ENCODE measurements at places on chromosomes 3 and 15. TPM values are rescaled to one million over a fixed set of nuclear protein-coding genes. Genes with fewer than 3 reads are reported as not detected.

DNA sequence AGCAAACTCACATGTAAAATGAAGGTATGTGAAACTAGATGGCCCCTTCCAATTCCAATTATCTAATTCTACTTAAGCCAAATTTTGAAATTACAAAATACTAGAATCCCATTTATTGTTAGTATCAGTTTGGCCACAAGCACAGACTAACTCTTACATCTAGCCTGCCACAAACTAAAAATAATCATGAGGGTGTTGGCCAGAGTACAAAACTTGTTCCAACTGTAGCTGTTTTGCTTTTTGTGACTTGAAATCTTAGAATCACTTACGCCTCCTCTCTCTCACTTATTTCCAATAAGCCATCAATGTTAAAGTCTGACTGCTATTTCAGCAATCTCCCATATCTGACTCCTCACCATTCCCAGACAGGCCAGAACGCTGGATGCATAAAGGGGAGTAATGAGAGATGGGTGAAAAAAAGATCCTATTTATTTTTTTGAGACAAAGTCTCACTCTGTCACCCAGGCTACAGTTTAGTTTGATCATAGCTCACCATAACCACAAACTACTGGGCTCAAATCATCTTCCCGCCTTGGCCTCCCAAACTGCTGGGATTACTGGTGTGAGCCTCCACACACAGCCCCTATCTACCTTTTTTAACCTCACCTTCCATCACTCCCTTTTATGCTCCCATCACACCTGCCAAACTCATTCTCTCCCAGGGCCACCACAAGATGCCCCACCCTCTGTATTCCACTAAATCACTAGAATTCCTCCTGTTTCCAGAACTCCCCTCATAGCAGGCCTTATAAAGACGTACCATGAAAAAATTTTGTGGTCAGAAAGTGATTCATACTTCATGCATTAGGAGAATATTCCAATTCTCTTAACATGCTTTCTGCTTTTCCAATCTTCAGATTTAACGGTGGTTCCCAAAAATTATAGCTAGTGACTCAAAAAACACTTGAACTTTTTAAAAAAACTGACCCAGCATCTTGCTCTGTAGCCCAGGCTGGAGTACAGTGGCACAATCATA, 36.5 kb downstream of the ATOSA start:
- no peaks in the 10 kb centered on the region for H3K27me3 ChIP-seq
- DNase-seq: no peak
- H3K27ac ChIP-seq: no peak overlapping the region
- no peaks in the 10 kb centered on the region for H3K4me1 ChIP-seq
- no peak overlapping the region for H3K4me3 ChIP-seq

DNA sequence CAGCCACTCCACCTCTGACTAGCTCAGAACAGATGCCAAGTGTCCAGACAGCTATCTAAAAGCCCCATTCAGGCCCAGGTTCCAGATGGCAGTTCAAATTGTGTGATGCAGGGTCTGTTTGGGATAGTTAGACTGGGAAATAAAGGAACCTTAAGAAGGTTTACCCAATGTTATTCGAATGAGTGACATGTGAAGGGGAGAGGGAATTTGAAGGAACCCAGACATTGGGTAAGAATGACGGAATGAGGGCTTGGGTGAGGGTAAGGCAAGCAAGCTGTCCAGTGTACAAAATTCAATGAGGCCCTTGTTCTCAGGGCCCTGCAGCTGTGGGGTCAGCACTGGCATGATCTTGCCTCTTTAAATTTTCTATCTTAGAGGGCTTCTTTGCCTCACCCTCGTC, 34.1 kb downstream of the ATP13A5 start:
- DNase-seq: no peak
- no peak overlapping the region for H3K27ac ChIP-seq
- H3K36me3 ChIP-seq: no peaks in the 10 kb centered on the region

DNA sequence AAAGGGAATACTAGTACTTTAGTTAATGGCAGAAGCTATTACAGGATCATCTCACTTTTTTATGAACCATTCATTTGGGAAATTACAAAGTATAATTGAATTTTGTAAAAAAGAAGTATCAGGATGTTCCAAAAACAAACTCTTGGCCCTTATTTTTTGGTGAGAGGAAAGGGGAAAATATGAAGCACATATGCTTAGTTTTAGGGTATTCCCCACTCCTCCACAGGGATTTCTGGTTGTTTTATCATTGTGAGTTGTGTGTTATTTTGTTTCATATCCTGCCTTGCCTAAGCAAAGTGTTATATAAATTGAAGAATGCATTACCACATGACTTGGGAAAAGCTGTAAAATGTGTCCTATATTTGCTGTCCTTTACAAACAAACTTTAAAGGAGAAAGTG, 227.0 kb downstream of the FMN1 start:
- no peaks in the 10 kb centered on the region for H3K36me3 ChIP-seq
- H3K4me3 ChIP-seq: no peak overlapping the region
- no peaks in the 10 kb centered on the region for H3K27me3 ChIP-seq
- H3K4me1 ChIP-seq: no peaks in the 10 kb centered on the region
- no peak overlapping the region for H3K27ac ChIP-seq

DNA sequence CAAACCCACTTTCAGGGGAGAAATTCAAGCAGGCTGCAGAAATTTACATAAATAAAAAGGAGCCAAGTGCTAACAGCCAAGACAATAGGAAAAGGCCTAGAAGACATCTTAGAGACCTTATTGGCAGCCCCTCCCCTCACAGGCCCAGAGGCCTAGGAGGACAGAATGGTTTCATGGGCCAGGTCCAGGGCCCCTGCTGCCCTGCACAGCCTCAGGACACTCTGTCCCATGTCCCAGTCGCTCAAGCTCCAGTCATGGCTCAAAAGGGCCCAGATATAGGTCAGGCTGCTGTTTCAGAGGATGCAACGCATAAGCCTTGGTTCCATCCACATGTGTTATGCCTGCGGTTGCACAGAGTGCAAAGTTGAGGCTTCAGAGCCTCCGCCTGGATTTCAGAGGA, 55.8 kb downstream of the SLC41A3 start:
- H3K27ac ChIP-seq: no peak overlapping the region
- H3K36me3 ChIP-seq: peaks cover 33% of the 10 kb centered on the region
- H3K27me3 ChIP-seq: no peaks in the 10 kb centered on the region
- H3K4me1 ChIP-seq: no peaks in the 10 kb centered on the region
- no peak overlapping the region for H3K4me3 ChIP-seq

GRCh38 chr3:13303410-13303809, 116.7 kb downstream of the NUP210 start:
- no peak overlapping the region for H3K4me3 ChIP-seq
- no peaks in the 10 kb centered on the region for H3K36me3 ChIP-seq
- no peak for DNase-seq
- no peaks in the 10 kb centered on the region for H3K27me3 ChIP-seq
- no peak overlapping the region for H3K27ac ChIP-seq
- no peaks in the 10 kb centered on the region for H3K4me1 ChIP-seq

The SKOR1 gene
- total RNA-seq: 0.25 TPM

DNA sequence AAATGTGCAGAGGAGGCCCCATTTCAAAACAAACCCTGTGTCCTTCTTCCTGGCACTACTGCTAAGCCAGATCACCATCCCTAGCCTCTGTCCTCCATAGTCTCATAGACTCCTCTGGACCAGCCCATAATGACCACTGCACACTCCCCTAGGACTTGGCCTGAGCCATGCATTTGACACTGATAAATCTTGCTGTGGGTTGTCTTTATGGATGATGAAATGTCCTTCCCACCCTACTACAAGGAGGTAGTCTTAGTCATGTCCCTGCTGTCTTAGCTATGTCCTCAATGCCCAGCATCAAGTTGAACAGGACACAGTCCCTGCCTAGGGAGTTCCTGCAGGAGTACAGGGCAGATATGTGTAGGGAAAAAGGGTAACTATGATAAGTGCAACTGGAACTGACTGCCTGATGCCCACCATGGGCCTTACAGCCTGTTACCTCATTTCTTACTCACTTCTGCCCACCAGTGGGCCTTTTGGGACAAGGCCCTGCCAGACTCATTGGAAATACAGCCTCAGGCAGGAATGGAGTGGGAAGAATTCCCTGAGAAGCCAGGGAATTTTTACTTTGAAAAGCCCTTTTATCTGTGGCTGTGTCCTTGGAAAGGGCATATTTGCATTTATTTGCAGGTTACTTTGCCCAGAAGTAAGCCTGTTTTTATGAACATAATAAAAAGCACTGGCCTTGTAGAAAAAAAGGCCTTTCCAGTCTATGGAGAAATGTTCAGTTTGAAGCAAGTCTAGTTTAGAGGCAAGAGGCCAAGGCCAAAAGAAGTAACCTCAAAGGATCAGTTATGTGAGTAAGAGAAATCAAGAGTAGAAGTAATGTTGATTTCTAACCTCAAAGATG, 199.6 kb upstream of the EIF1B start:
- no peaks in the 10 kb centered on the region for H3K36me3 ChIP-seq
- H3K27ac ChIP-seq: no peak overlapping the region
- no peaks in the 10 kb centered on the region for H3K4me1 ChIP-seq
- no peak for DNase-seq

GRCh38 chr3:52186729-52187128, 11.2 kb upstream of the ALAS1 start:
- no peaks in the 10 kb centered on the region for H3K27me3 ChIP-seq
- no peaks in the 10 kb centered on the region for H3K36me3 ChIP-seq
- H3K4me1 ChIP-seq: peaks cover 19% of the 10 kb centered on the region
- DNase-seq: peak; percentile 81

DNA sequence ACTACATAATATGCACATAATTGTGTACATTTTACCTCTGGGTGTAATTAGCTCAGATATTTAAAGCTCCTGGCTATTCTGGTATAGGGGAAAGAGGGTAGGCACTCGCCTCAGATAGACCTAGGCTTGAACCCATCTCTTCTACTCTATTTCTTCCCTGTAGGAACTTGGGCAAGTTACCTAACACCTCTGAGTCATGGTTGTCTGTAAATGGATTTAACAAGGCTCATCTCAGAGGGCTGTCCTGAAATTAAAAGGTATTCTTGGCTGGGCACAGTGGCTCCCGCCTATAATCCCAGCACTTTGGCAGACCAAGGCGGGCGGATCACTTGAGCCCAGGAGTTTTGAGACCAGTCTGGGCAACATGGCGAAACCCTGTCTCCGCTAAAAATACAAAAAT, 30.7 kb downstream of the NANOGP8 start:
- no peaks in the 10 kb centered on the region for H3K27me3 ChIP-seq
- no peak overlapping the region for H3K4me3 ChIP-seq
- H3K36me3 ChIP-seq: no peaks in the 10 kb centered on the region
- H3K4me1 ChIP-seq: no peaks in the 10 kb centered on the region
- H3K27ac ChIP-seq: no peak overlapping the region

DNA sequence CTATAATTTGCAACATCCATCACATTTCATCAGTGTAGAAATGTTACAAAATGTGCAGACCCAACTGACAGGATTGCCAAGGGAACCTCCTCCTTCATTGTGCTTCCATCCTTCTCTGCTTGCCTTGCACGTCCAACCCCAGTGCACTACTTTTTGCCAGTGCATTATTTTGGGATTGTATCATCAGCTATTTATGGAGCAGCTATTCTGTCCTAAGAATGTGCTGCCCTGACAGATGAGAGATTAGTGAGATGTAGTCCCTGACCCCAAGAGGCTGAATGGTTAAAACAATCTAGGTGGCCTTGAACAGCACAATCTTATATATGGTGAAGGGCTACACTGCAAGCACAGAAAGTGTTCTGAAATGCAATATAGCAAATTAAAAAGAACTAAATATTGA, 935.8 kb downstream of the IGSF11 start:
- no peak overlapping the region for H3K4me3 ChIP-seq
- H3K27ac ChIP-seq: no peak overlapping the region
- no peaks in the 10 kb centered on the region for H3K27me3 ChIP-seq
- H3K4me1 ChIP-seq: no peaks in the 10 kb centered on the region
- DNase-seq: no peak

- peaks cover 38% of the 10 kb centered on the region for H3K4me1 ChIP-seq
- no peak for DNase-seq
- H3K4me3 ChIP-seq: no peak overlapping the region
- H3K27ac ChIP-seq: no peak overlapping the region
- no peaks in the 10 kb centered on the region for H3K27me3 ChIP-seq
Measured at GRCh38 chr3:114569186-114569585, 275.4 kb downstream of the TIGIT start.

DNA sequence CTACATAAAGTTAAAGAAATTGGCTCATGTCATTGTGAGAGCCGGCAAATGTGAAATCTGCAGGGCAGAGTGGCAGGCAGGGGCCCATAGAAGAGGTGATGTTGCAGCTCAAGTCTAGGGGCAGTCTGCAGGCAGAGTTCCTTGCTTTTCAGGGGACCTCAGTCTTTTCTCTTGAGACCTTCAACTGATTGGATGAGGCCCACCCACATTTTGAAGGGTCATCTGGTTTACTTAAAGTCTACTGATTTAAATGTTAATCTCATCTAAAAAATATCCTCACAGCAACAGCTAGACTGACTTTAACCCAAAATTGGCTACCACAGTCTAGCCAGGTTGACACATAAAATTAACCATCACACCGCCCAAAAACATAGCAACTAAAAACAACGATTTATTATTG, 77.6 kb upstream of the ALDH1L1 start:
- no peaks in the 10 kb centered on the region for H3K4me1 ChIP-seq
- no peak for DNase-seq
- no peaks in the 10 kb centered on the region for H3K27me3 ChIP-seq
- no peak overlapping the region for H3K27ac ChIP-seq

The BOC gene
- total RNA-seq: 93.1 TPM

DNA sequence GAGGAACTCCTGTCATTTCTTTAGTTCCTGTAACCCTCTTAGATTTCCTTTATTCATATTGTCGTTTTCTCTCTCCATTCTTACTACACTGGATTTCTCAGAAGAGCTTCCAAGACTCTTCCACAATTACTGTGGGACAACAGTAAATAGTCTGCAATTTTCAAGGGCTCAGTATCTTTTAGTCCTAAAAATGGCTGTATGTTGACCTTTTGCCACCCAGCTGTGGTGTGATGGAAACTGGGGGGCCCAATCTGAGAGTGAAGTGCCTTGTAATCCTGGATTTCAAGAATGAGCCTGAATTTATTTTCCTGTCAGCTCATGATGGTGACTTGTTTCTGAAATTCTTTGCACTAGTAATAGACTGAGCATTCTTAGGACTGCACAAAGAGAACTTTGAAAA, 277.6 kb upstream of the RASGRP1 start:
- H3K4me1 ChIP-seq: no peaks in the 10 kb centered on the region
- no peak overlapping the region for H3K4me3 ChIP-seq
- no peaks in the 10 kb centered on the region for H3K36me3 ChIP-seq

The ITGB5 gene
- total RNA-seq: 156 TPM

- H3K27me3 ChIP-seq: no peaks in the 10 kb centered on the region
- H3K36me3 ChIP-seq: no peaks in the 10 kb centered on the region
- DNase-seq: no peak
- H3K4me3 ChIP-seq: no peak overlapping the region
- H3K27ac ChIP-seq: no peak overlapping the region
- H3K4me1 ChIP-seq: peaks cover 31% of the 10 kb centered on the region
Measured at GRCh38 chr3:58006661-58007060, 1.6 kb upstream of the FLNB start.

- no peaks in the 10 kb centered on the region for H3K36me3 ChIP-seq
- no peak overlapping the region for H3K4me3 ChIP-seq
- no peaks in the 10 kb centered on the region for H3K4me1 ChIP-seq
- no peak for DNase-seq
Measured at GRCh38 chr3:176395240-176395639, 802.0 kb downstream of the TBL1XR1 start.

The SLC9C1 gene
- total RNA-seq: not detected

The XRN1 gene
- total RNA-seq: 45.7 TPM

Data from vagina (tissue), 2 donors.